Stimulated activated CD8-positive, alpha-beta memory T cell treated with anti-CD3 and anti-CD28 coated beads, Interleukin-4, amount 100 ng/mL, for 4 hours (primary cell): ENCODE measurements at places on chromosomes 12 and 14.
A peak's percentile ranks its signal among the peaks of the same experiment; 100 is the strongest.

GRCh38 chr12:39343665-39344064, 99.3 kb downstream of the KIF21A start:
- DNase-seq = no peak

DNA sequence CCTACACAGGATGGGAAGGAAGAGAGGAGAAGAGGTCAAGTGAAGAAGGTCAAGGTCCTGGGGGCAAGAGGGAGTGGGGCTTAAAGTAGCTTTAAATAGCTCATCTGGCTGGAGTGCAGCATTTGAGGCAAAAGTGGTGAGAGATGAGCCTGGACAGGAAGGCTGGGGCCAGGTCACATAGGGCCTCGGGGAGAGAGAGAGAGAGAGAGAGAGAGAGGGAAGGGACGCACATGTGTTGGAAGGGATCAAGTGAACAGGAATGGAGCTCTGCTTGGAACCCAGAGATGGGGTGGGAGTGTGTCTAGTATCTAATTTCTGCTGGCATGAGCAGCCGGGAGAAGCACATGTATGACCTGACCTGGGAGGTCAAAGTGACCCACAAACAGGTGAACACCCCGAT, 407.5 kb downstream of the MED13L start:
- no peak for DNase-seq

- peak; percentile 41 for DNase-seq
These were observed 51.4 kb downstream of the VCPKMT start for GRCh38 chr14:50064993-50065392.

DNA sequence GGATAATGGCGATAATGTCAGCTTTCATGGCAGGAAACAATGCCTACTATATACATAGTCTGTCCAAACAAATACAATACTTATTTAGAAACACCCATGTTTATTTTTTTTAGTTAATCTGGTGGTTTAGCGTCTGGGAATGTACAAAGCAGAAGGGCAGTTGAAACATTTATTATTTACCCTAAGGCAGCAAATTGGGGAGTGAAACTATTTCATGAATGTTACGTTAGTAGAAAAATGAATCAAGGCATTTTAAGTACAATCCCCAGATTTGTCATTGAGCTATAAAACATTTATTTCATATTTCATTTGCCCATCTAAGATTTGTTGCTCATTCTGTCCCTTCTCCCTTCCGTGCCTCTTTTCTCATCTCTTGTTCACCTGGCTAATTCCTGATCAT, 87.1 kb upstream of the ATF1 start:
- DNase-seq = no peak

GRCh38 chr12:26938701-26939062, 412 bp downstream of the FGFR1OP2 start:
- no peak for DNase-seq

- DNase-seq = no peak
These were observed 54.1 kb upstream of the NUAK1 start for GRCh38 chr12:106192659-106193393.
